ENCODE measurements at places on chromosomes 2 and 18.

- no peak for DNase-seq
Measured at GRCh38 chr18:6363216-6363615, 51.5 kb downstream of the L3MBTL4 start.

DNA sequence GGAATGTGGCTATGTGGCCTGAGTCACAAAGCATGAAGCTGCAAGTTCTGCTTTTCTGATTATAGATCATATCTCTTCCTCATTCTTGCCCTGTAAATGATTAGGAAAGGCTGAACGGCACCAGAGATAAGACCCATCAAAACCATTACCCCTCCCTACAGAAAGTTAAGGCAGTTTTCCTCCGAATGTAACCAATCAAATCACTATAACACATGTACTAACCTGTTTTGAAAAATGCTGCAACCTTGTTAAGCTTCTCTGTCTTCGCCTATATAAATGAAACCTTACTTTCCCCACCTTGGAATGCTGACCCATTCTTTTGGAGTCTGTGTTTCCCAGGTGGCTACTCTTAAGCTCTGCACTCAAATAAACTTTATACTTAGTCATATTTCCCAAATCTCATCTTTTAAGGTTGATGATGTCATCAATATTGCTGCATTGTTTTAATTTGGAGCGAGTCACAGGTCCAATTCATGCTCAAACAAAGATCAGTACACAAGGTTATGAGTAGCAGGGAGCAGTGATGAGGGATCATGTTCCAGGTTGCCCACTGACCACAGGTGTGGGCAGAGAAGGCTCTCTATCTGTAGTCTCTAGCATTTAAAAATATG, 662.3 kb downstream of the IRS1 start:
- DNase-seq, result no peak

DNA sequence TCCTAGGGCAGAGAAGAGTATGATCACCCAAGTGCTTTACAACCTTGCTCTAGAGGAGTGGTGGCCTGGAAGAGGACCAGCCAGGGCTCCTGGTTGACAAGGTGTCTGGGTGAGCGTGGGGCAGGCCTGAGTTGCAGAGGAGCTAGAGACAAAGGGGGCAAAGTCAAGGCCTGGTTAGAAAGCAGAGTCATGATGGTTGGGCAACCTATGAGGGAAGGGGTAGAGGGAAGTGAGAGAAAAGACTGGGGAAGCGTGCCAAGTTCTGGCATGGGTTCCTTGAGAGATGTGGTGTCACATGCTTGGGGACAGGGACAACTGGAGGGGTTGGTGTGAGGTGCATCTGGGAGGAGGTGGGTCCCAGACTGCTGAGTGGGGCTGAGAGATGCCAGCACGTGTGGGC, 13.5 kb downstream of the ZFP36L2 start:
- no peak for DNase-seq

GRCh38 chr2:51344886-51345285, 313.0 kb upstream of the NRXN1 start:
- no peak for DNase-seq

GRCh38 chr18:50044402-50044801, 150.5 kb downstream of the MYO5B start:
- no peak for DNase-seq

DNA sequence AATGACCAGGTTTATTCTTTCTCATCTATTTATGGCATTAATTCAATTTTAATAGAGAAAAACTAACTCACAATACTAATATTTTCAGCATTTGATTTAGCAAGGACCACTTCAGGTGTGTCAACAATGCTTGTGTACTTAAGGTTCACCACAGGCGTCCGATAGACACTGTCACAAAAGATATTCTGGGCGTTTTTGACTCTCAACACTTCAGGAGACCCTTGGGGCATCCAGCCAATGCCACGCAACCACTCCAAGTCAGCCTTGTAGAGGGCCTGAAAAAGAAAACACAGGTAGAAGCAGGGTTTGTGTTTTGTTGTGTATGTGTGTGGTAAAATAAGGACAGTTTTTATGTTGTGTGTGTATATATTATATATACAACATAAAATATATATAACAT, 158.2 kb downstream of the NEB start:
- no peak for DNase-seq

GRCh38 chr2:172420216-172420615, 7.2 kb upstream of the ITGA6 start:
- no peak for DNase-seq

- no peak for DNase-seq
Measured at GRCh38 chr2:233395687-233396086, 41.4 kb downstream of the DGKD start.

GRCh38 chr18:58195278-58195765, 151.3 kb downstream of the NEDD4L start:
- no peak for DNase-seq

DNA sequence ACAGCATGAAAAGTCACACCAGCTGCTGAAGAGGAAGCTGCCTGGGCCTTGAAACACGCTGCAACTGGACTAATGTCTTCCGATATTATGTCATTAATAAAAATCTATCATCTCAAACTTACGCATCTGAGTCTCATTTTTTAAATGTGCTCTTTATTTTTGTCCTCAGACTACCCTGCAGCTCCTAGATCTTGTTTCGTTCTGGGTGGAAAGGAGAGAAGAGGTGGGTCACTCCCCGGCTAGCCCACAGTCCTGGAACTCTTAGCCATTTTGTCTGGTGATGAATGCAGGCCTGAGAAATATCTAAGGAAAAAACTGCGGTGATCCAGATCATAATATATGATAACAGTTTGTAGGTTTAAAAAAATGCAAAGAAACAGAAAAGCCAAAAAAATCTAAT, 73.3 kb downstream of the TXNL1 start:
- no peak for DNase-seq

DNA sequence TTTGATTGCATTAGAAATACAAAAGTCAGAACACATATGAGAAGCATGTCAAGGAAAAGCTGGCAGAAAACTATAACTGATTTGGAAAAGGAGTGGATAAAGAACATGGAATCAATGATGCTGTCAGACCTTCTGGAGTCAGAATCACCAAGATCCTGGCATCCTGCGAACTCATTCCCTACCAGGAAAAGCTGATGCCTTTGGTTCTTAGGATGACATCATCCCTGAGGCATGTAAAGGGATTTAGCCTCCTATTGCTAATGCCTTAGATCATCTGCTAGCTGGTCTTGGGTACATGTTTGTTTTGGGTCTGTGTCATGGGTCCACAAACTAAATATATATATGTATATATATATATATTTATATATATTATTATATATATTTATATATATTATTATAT, 680.7 kb downstream of the EPHA4 start:
- DNase-seq, result no peak
